ENCODE measurements at places on chromosomes 4 and X. TPM values are rescaled to one million over a fixed set of nuclear protein-coding genes. Genes with fewer than 3 reads are reported as not detected.

DNA sequence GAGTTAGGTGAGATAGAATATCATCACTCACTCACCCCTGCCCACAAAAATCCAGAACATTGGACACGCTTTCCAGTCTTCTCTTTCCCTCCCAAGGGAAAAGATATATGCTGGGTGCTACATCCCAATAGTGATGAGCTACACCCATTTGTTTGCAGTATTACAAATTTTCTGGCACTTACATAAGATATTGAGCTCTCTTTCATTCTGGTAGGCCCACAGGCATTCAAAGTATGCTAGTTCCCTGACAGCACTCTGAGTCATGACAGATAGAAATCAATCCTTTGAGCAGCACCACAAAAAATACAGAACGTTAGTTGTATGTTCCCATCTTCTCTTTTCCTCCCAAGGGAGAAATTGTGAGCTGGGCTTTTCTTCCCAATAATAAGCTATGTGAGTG lies 477.6 kb upstream of the GRID2 start:
- no peak for DNase-seq

- no peak for DNase-seq
These were observed 44.3 kb upstream of the DCLK2 start for GRCh38 chr4:150033901-150034300.

DNA sequence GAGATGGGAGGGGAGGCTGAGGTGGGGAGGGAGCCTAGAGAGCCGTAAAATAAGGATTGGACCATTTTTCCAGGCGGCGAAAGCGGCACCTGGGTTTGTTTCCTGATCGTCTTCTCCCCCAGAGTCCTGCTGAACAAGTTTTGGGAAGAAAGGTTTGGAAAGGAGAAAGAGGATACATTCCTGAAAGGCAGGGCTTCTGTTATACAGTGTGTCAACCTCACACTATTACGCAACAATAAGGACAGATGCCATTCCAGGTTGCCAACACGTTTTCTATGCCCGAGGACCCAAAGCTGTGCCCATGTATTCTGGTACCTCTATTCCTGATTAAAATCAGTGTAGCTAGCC lies 658 bp downstream of the SCOC start:
- no peak for DNase-seq

DNA sequence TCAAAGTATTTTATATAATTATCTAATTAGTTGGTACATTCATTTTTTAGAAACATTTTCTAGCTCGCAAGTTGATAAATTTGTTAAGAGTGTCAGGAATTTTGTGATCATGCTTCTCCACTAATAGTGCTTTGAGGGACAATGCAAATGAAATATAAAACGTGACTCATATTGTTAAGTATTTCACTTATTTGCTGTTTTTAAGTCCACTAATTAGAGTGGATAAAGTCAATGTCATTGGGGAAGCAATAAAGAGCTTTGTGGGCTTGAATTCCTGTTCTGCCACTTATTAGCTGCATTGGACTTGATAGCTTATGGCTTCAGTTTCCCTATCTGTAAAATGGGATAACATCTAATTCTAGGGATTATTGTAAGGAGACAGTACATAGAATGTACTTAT lies 26.5 kb upstream of the ANAPC4 start:
- DNase-seq, result no peak

- peak; percentile 82 for DNase-seq
These were observed 118.1 kb downstream of the ENPP6 start for GRCh38 chr4:184099535-184099966.

GRCh38 chrX:40095583-40096394 lies 2.0 kb downstream of the BCOR start:
- DNase-seq, result no peak

DNA sequence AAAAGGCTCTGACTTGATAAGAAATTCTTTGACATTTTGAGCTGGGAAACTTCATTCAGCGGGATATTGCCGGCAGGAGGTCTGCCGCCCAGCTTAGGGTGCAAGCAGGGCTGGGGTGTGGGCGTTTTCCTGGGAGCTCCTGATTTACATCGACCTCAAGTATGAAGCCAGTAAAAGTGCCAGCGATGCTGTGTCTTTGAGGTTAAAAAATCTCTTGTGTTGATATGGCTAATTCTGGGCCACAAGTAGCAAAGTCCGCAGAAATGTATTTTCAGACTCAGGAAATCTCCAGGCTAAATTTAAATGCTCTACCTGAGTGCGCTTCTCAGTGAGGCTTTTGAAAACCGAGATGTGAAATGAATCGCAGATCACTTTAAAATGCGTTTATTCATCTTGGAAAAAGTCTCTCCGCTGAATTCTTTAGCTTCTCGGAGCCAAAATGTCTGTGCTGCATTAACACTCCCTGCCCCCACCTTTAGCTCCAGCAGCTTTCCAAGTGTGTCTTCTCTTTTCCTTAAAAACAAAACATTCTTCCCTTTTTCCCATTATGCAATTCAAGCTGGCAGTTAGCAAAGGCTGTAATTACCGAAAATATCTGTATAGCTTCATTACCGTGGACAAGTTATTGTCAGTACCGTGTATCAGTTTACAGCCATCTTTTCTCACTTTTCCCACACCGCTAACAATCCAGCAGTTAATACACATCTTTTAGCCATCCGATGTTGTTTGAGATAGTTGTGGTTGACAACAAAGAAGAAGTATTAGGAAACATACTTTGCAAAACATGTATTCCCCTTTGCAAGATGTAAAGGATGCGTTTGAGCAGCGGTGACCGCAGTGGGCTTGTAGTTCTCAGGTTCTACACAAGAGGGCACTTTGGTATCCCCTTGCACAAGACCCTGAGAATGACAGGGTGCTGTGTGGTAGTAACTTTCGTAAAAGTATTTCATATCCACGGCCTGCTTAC lies 136.0 kb upstream of the STX18 start:
- peak; percentile 93 for DNase-seq

DNA sequence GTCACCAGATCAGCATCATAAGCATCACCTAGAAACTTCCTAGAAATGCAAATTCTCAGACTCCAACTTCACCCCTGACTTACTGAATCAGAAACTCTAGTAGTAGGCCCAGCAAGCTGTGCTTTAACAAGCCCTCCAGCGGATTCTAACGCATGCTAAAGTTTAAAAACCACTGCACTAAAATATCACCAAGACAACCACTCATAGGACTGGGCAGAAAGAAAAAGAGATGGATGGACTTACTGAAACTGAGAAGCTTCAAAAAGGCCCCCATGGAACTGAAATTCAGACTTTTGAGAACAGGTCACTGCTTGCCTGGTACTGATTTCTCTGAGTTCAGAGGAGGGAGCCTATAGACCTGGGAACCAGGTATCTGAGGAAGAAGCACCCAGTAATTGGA lies 40.1 kb downstream of the FAM241A start:
- no peak for DNase-seq

GRCh38 chr4:55399581-55399980 lies 3.8 kb downstream of the TMEM165 start:
- DNase-seq, result no peak

- peak; percentile 85 for DNase-seq
These were observed 20.0 kb downstream of the CFAP97 start for GRCh38 chr4:185183622-185184281.

GRCh38 chr4:13673167-13673566 lies 45.6 kb upstream of the BOD1L1 start:
- no peak for DNase-seq

DNA sequence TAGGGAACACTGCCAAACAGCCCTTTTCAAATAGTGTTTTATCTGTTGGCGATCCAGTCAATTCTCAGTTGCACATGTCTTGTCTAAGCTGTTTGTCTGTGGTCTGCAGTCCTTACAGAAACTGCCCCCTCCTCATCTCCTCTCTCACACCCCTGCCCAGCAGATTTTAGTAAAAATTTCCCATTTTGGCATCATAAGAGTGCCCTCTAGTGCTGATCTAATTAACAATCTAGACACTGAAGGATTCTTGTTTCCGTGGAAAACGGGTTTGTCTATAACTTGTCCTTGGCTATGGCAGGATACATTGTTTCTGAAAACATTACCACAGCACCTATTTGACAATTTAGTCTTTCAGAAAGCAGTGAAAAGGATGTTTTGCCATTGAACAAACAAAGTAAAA lies 227.2 kb upstream of the MBNL3 start:
- no peak for DNase-seq

DNA sequence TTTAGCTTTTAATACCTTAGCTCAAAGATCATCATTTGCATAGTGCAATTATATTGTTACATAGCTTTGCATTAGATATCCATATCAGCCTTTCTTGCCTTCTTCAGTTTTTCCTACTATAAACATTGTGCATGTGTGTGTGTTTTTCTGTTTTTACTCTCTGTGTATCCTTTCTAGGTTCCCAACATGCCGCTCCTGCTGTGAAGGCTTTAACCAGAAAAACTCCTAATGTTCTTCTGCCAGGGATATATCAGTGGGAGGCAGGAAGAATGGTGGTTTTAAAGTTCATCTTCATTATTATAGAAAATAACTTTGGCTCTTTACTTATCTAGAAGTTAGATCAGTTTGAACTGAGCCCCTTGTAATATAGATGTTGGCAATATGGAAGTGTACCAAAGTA lies 61.2 kb downstream of the CPE start:
- no peak for DNase-seq

DNA sequence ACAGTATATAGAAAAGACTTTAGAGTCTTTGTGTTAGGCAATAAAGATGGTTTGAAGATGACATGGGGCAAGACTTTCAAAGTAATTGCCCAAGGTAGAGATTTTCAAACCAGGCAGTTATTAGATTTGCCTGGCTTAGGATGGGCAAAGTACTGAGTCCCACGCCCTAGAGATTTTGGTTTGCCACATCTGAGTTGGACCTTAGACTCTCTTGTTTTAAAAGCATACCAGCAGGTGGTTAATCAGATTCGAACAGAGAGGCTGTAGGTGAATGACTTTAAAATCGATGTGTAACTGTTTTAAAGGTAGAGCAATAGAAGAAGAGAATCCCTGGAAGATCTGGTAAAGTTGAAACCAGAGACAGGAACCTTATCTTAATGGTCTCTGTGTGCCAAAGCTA lies 121.5 kb downstream of the RAPGEF2 start:
- DNase-seq, result no peak

DNA sequence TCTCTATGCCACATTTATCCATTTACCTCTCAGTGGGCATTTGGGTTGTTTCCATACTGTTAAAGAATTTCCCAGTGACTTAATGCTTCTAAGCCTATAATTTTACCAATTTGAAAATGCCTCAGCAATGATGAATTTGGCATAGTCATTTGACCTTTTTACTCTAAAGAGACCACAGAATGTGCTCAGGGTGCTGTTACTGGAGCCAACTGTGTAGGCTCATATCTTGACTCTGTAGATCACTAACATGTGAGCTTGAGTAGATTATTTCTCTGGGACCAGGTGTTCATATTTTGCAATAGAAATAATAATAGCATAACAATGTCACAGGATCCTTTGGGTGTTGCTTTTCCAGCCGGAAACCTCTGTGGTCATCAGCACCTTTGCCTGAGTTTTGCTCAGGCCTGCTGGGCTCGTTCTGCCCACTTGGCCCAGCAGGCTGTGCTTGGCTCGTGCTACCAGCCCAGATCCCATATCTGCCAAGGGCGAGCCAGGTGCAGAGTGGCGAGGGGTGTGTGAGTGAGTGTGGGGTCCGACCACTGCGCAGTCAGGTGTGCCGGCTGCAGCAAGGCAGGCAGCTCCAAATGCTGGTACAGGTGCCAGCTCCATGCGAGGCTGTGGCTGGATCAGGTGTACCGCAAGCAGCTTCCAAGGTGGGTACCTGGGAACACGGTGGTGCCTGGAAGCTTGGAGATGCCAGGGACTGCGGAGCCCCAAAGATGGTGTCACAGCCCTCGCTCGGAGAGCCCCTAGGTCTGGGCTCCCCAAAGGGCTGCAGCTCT lies 70.6 kb upstream of the ANK2 start:
- DNase-seq, result no peak

DNA sequence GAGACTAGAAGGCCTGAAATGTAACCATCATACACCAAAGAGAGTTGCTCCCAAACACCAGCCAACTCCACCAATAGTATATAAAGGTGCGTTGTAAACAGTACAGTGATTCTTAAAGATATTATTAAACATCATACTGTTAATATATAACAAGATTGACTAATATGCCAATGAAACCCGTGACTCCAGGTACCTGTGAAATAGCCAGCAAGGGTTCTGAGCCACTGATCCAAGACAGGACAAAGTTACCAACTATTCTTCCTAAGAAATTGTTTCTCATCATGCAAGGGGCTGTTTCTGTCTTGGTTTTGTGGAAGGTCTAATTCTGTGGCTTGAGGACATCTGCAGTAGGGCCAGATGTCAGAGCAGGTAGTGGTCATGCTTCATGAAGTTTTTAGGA lies 47.2 kb downstream of the FHL1 start:
- DNase-seq, result no peak

The MAGEB10 gene
- total RNA-seq, result not detected

The ADRA2C gene
- total RNA-seq, result 0.79 TPM

The EVC gene
- 24.5 TPM for total RNA-seq

The FAM47C gene
- total RNA-seq, result not detected

The TRO gene
- total RNA-seq, result 45.1 TPM

The HPGD gene
- total RNA-seq, result 34.6 TPM
